Activated naive CD4-positive, alpha-beta T cell treated with anti-CD3 and anti-CD28 coated beads for 36 hours (primary cell): ENCODE measurements at places on chromosomes 2 and 18. TPM values are rescaled to one million over a fixed set of nuclear protein-coding genes. Genes with fewer than 3 reads are reported as not detected.
A peak's percentile ranks its signal among the peaks of the same experiment; 100 is the strongest.

DNA sequence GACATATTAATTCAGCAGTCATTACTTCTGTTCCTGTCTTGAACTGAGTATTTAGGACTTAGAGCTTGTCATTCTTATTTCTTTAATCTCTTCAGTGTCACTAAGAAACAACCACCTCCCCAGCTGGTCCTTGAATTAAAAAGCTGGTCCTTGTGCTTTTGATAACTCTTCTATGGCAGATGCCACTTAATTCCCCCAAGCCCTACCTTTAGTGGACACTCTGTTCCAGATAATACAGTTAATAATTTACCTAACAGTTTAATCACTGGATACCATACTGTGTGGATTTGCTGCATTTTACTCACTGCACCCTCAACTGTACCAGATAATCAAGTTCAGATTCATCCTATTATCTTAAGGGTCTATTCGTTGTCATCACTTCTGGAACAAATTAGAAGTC, 73.1 kb downstream of the SKA1 start:
- H3K36me3 ChIP-seq = peaks cover 2% of the 10 kb centered on the region
- DNase-seq = no peak

SRD5A2 gene
- not detected for total RNA-seq

- no peak for DNase-seq
- peaks cover 28% of the 10 kb centered on the region for H3K27me3 ChIP-seq
- H3K27ac ChIP-seq = no peak overlapping the region
- peak overlapping the region; percentile 68 for H3K4me3 ChIP-seq
These were observed 2.1 kb upstream of the RNF152 start for GRCh38 chr18:61894751-61895524.

GRCh38 chr2:164974221-164974620, 18.9 kb upstream of the SLC38A11 start:
- no peak overlapping the region for H3K4me3 ChIP-seq
- no peak overlapping the region for H3K27ac ChIP-seq
- H3K36me3 ChIP-seq = no peaks in the 10 kb centered on the region
- H3K4me1 ChIP-seq = peaks cover 7% of the 10 kb centered on the region
- no peaks in the 10 kb centered on the region for H3K27me3 ChIP-seq
- DNase-seq = no peak

- H3K4me1 ChIP-seq = peaks cover 60% of the 10 kb centered on the region
- peak overlapping the region; percentile 82 for H3K27ac ChIP-seq
- no peaks in the 10 kb centered on the region for H3K27me3 ChIP-seq
- H3K4me3 ChIP-seq = peak overlapping the region; percentile 75
These were observed 181.6 kb downstream of the BCL2 start for GRCh38 chr18:63137999-63138435.

BMP10 gene
- not detected for total RNA-seq
